ENCODE measurements at places on chromosomes 7 and 10. TPM values are rescaled to one million over a fixed set of nuclear protein-coding genes. Genes with fewer than 3 reads are reported as not detected.

GRCh38 chr7:68958571-68958970 is 639.7 kb upstream of the AUTS2 start:
- no peak for DNase-seq

DNA sequence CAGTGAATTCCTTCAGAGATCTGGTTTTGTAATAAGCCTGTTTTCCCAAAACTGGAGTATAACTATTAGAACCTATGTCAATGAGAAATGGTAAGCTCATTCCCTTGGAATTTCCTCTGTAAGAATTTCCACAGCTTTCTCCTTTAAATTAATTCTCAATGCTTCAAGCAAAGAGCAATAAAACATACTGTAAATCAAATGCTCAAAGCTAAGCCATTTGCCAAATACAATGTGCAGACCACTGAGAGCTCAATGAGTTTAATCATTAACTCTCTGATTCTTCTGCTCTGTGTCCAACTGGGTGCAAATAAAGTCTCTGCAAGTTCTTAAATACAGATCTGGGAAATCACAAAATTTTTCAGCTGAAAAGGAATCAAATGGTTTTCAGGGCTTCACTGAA is 227.6 kb upstream of the IMMP2L start:
- no peak for DNase-seq

- DNase-seq = no peak
Measured at GRCh38 chr7:56127241-56127975, 11.2 kb upstream of the NUPR2 start.

DNA sequence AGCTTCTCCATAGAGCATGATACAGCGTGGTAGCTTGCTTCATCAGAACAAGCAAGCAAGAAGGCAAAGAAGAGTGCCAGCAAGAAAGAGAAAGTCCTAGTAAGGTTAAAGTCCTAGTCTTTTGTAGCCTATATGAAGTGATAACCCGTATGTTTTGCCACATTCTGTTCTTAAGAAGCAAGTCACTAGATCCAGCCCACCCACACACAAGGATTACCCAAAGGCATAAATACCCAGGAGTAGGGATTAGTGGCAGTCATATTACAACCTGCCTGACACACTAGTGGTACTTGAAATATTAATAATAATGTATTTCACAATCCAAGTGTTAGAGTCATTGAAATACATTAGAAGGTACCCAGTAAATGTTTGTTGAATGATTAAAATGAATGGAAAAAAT is 285.5 kb downstream of the HPSE2 start:
- DNase-seq = no peak

GRCh38 chr10:103582331-103583123 is 89.0 kb downstream of the NEURL1 start:
- no peak for DNase-seq

GRCh38 chr10:84994722-84995121 is 666.3 kb downstream of the CCSER2 start:
- no peak for DNase-seq

Gene HOXA6
- total RNA-seq = 1.2 TPM

Gene CALCR
- not detected for total RNA-seq

Gene CALHM1
- total RNA-seq = not detected

Gene PIK3AP1
- 1.7 TPM for total RNA-seq

Gene NANOS1
- 7.2 TPM for total RNA-seq

Gene HMX3
- total RNA-seq = not detected

Gene SORCS1
- total RNA-seq = not detected

Gene TEX47
- total RNA-seq = not detected

All from PC-9 (cell line).